ENCODE measurements at places on chromosomes 5 and 9.

- no peak for DNase-seq
These were observed 57.4 kb downstream of the NRG2 start for GRCh38 chr5:139985733-139986132.

DNA sequence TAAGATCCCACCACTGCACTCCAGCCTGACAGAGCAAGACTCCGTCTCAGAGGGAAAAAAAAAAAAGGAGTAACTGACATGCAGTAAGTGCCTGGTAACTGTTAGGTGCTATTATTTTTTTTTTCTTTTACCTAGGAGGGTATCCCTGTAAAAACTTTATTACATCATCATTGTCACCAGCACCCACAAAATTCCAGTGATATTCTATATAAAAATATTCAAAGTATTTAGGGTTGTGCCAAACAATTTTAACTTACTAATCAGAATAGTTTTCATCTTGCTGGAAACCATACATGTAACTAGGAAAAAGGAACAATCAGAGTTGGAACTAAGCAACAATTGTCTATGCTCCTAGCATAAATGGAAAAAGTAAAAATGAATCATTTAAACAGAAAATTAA, 112.4 kb downstream of the SSBP2 start:
- no peak for DNase-seq

DNA sequence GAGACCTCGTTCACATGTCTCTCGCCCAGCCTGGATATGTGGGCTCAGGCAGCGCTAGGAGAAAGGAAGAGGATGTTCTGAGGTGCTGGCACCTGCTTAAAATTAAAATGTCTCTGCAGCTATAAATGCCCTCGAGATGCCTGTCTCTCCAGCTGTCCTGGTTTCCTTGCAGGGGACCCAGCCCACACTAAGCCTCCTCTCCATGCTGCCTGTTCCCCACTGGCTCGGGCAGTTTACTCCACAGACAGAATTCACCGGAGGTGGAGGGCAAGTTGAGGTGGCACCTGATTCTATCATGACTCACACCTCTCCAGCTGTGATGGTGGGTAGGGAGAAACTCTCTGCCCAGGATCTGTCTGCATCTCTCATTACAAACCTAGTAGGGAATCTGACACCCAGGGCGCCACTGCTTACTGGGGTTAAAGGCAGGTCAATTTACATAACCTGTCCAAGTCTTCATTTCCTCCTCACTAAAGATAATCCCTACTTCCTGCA, 420.9 kb downstream of the SPOCK1 start:
- DNase-seq: no peak

GRCh38 chr9:99189887-99190596, 31.7 kb downstream of the ALG2 start:
- DNase-seq: no peak

DNA sequence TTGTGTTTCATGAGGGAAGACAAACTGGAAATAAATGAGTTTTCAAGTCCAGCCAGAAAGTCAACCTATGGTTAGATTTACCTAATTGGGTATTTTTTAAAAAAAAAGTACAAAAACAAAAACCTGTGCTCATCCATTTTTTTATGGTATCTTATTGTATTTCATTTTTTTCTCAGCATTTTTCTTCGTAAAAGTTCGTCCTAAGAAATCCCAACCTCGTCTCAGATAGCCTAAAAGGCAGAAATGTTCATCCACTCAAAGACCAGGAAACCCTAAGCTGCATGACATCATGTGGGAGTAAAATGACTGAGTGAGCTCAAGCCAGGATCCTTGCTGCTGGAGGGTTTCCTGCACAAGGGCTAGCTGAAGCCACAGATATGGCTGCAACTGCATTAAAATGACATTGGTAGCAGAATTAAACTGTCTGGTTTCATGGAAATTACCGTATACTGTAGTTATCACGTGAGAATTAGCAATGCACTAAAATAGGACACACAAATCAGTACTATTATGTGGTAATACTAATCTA, 70.4 kb downstream of the NFIB start:
- no peak for DNase-seq

- peak; percentile 85 for DNase-seq
These were observed at the start of gene GPSM1 for GRCh38 chr9:136327304-136327974. Gene GPSM1 (plus strand): TSS chr9:136327539. CDS start chr9:136327696, 157 bp downstream.
